Right ventricle myocardium superior (tissue), 1 donor: ENCODE measurements at places on chromosomes 5 and 9.

GRCh38 chr9:77092536-77092935 is 73.1 kb downstream of the FOXB2 start:
- DNase-seq, result no peak

- DNase-seq, result no peak
Measured at GRCh38 chr9:116913536-116913935, 226.4 kb downstream of the TRIM32 start.

DNA sequence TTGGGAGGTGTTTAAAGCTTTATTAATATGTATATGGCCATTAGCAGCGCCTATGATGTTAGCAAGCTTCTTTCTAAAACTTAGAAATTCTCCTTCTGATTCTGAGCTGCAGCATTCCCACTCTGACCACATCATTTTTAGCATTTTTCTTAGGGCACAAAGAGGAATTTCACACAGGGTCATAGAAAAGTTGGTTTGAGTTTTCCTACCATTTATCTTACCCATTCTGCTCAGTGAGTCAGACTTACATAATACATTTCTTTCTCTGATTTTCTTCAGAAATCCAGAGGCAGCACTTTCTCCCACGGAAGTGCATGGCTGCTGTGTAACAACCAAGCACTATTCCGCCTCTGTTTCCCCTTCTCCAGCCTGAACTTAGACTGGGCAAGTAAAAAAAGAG is 246.6 kb downstream of the ARL15 start:
- no peak for DNase-seq

- no peak for DNase-seq
Measured at GRCh38 chr5:179176571-179177230, 116.5 kb downstream of the ZNF354C start.

DNA sequence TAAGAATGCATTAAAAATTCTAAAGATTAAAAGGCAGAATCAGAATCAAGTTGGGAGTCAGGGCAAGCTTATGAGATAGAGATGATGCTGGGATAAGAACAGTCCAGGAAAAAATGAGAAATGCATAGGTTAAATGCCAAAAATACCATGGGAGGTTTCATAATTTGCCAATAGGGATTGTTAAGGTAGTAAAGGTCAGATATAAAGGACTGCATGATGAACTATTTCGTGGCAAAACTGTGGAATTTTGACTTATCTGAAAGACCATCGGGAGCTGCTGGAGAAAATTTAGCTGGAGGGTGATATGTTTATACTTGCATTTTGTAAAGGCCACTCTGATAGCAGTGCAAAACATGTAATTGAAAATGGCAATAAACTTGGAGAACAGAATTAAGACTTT is 1872.8 kb upstream of the ACO1 start:
- no peak for DNase-seq

- DNase-seq, result no peak
Measured at GRCh38 chr9:87537625-87538024, 40.0 kb downstream of the DAPK1 start.
